ENCODE measurements at places on chromosomes 6 and 20. TPM values are rescaled to one million over a fixed set of nuclear protein-coding genes. Genes with fewer than 3 reads are reported as not detected.

FHL5 gene
- polyA plus RNA-seq: not detected

TREM1 gene
- polyA plus RNA-seq: 2.8 TPM

DNA sequence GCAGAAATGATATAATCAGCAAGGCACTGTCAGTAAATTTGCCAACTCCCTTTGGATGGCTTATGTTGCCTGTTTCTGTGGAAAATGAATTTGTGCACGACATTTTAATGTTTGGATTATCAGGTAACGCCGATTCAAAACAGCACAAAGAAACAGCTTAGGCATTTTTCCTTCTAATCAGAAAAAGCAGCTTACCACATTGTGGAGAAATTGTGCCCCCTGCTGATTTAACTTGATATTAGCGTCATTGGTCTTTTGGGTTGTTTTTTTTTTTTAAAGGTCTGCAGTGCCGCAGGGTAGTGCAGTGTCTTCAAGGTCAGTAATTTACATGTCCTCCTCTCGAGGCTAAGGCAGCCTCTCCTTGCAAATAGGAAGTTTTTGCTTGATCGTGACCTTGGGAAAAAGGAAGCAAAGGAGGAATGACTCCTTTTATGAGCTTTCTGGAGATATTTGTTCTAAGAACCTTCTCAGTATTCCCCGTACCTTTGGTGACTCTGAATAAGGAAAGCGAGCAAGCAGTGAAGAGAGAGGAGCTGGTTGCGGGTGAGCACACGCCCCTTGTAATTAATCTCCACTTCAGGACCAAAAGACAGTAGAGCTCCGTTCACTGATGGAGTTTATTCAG is 79.1 kb downstream of the ELOVL4 start:
- DNase-seq: peak; percentile 44

DNA sequence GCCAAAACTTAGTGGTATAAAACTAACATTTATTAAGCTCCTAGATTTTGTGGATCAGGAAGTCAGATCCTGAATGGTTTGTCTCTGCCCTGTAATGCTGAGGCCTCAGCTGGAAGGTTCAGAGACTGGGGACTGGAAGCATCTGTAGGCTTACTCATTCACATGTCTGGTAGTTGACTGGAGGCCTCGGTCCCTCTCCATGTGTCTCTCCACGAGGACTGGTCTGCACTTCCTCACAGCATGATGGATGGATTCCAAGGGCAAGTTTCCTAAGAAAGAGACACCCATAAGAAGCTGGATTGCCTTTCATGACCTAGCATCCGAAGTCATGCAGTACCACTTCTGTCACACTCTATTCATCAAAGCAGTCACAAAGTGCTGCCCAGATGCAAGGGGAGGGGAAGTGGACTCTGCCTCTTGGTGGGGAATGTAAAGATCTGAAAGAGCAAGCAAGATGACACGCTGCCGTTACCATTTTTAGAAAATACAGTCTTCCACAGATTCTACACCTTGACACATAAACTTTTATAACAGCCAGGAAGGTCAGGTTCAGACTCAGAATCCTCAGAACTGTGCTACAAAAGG is 17.2 kb upstream of the MDGA1 start:
- DNase-seq: no peak

GRCh38 chr6:69801225-69801624 is 4.4 kb upstream of the LMBRD1 start:
- DNase-seq: no peak

DNA sequence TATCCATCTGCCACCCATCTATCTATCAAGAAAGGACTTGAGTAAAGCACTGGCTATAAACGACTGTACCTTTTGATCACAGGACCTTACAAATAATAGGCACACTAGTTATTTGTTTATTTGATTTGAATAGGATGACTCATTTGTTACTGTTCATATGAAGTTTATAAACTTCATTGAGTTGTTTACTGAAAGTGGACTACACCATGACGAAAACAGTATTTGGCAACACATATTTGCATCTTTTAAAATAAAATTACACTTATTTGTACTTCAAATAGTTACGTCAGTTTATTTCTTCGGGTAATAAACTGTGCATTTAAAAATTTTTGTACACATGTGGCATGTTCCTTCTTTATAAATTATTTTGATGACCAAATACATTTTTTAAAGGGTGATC is 133.0 kb downstream of the OGFRL1 start:
- no peak for DNase-seq

DNA sequence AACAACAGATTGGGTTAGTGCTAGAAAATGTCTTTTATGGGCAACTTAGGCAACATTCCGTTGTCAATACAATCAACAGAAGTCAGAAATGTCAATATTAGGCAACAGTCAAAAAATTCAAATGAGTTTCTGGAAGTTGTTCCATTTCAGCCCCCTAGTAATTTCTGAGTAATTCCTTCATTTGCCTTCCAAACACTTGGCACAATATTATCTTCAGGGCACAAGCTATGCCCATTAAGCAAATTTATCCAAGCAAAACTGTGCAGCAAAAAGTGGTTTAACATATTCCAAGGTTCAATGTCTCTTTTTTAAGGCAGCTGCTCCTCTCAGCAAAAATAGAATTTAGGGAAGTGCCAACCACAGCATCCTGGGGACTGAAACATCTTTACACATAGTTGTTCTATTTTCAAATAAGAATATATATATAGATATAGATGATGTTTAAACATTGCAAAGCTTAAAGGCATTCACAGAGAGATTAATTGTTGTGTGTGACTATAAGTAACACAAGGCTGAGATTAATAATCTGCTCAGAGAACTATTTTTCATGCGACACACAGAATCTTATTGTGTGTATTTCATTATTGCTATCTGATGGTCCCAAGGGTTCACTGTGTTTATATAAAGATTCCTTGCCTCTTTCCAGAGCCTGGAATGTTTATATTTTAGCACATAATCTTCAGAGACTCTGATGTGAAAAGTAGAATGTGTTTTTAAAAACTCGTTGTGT is 75.2 kb upstream of the ADTRP start:
- DNase-seq: no peak

DNA sequence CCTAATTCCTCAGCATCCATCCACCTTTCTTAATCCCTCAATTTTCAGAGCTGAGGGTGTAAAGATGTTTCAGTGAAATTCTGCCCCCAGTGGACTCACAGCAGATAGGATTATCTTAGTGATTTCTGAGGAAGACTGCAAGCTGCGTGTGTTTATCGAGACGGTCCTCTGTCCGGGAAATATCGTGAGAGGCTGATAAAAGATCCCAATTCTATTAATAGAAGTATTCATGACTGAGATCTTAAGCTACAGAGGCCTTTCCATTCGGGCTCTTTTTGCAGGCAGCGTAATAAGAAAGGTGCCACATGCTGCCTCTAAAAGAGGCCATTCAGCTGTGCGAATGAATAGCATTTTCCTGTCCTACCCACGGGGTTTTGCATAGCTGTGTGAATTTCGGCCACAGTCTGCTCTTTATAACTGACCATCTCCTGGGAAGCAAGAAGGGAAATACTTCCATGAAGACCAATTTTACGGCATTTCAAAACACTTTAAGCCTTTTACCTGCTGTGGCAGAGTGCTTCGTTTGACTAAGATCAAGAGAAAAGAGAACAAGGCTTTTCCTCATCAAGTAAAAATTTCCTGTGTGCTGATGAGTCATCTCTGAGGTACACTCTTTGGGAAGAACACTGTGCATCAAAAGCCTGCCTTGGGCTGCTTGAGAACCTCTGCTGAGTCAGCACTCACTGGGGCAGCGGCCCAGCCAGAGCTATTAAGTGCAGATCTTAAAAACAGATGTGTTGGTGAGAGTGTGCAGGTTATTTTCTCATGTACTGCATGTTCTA is 208.8 kb downstream of the ARHGAP18 start:
- DNase-seq: no peak

- no peak for DNase-seq
Observed at GRCh38 chr20:41462372-41463161, 95.9 kb upstream of the EMILIN3 start.

DNA sequence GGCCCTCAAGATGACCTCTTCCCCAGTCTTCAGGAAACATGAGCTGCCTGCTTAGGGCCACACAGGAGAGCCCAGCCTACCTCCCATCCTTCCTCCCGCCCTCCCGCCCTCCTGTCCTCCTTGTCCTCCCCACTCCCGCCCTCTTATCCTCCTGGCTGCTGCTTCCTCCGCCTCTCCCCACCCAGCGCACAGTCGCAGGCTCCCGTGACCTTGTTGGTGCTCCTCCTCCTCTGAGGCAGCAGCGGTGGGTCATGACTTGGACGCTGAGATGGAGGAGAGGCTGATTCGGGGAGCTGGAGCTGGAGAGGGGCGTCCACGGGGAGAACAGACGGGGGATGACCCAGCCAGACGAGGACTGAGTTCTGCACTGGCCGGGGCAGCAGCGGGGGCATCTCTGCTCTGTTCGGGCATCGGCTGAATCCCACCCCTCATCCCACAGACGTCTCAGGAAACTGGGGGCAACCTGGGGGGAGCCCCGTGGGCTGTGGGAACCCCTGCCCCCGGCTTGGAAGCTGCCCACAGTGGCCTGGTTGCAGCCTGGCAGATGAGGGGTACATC is 32.4 kb downstream of the CHRNA4 start:
- DNase-seq: no peak

- peak; percentile 24 for DNase-seq
Observed at GRCh38 chr6:169589699-169590257, 112.1 kb downstream of the WDR27 start.

GRCh38 chr6:116314218-116314617 is 34.5 kb upstream of the TSPYL1 start:
- DNase-seq: no peak

- no peak for DNase-seq
Observed at GRCh38 chr6:159729598-159730331, 2.5 kb downstream of the WTAP start.

GRCh38 chr6:112281821-112282615 is 27.7 kb upstream of the LAMA4 start:
- no peak for DNase-seq

DNA sequence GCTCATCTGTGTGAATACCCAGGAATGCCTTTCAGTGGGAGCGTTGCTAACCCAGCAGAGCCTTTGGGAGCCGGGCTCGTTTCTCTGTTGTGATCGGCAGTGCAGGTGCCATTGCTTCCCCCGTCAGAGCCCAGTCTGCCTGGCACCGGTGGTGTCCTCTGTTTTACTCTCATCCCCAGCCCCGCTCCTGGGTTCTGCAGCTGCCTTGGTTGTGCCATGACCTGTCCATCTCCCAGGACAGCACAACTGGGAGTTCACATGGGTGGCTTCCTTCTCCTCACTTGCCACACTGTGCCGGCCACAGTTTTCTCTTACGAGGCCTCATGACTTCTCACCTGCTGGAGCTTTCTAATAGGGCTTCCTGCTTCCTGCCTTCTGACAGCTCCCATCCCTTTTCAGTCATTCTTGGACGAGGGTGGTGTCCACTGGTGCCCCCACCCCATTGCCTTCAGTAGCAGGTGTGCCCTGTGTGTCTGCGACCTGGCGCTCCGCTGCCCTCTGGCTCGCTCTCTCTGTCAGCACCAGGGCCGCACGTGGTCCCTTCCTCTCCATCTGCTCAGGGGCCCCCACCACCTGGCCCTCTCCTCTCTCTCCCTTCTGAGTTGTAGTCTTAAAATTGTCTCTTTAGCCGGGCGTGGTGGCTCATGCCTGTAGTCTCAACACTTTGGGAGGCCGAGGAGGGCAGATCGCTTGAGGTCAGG is 110.9 kb downstream of the RPP40 start:
- no peak for DNase-seq

DNA sequence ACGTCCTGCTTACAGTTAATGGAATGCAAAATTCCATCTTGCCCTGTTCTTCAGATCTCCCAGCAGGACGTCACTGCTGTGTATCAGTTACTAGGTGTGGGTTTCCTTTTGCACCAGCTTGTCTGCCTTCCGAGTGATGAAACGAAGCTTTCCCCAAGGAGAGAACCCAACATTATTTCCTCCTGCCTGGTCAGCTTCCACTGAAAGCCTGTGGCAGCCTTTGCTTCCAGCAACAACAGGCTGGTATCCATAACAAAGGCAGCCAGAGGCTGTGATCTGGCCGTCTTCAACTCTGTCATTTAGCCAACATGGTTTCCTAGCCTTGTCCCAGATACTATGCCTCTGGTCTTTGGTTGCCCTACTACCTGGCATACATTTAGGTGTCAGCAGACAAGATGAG is 78.9 kb upstream of the HEY2 start:
- DNase-seq: no peak

DNA sequence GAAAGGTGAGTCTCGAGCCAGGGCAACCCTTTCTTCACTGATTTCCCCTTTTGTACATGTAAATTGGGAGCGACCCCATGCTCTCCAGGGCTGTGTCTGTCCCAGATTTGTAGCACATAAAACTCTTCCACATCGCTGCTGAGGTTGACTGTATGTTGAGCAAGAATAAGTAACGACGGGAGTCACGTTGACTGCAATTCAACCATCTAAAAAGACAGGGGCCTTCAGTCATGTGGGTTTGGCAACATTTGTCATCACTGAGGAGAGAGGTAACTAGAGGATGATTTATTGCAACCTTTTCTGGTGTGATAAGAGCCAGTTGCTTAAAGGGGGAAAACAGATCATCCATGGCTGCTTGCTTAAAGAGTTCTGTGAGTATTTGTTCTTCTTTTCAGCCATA is 159.4 kb upstream of the SULF2 start:
- DNase-seq: no peak

GRCh38 chr6:168272415-168273325 is 46.9 kb downstream of the DACT2 start:
- no peak for DNase-seq

DNA sequence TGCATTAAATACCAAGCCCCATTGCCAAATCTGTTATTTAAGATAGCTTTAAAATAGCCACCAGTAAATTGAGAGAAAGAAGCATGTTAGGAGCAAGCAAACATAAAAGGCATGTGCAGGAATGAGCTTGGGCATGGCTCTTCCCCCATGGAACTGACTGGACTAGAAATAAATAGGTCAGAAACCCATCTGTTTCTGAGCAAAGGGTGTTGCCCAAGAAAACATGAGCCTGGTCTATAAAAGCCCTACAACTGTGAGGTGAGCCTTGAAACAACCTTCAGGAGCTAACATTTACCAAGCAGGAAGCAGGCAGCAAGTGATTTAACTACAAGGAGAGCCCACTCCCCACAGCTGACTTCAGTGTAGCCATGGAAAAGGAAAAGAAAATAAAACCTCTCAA is 126.3 kb downstream of the C6orf118 start:
- no peak for DNase-seq

DNA sequence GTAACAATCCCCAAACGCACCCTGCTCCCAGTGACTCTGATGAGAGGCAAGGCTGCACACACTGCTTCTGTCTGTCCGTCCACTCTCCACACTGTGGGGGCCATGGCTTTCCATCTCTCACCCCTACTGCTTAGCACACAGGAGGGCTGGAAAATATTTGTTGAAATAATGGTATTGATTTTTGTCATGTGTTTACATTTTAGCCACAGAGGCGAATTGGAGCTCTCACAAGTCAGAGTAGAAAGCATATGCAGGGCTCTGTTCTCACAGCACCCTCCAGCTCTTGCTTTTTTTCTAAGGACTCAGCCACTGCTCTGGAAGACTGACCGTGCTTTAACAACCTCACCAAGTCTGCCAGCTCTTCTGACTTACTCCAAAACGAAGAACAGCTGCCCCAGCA is 273.8 kb downstream of the GMDS start:
- DNase-seq: no peak

Data from immature natural killer cell (primary cell).